Stimulated activated CD4-positive, alpha-beta T cell treated with anti-CD3 and anti-CD28 coated beads, TNF-alpha, amount 100 ng/mL, for 4 hours (primary cell): ENCODE measurements at places on chromosomes 12 and 14.

DNA sequence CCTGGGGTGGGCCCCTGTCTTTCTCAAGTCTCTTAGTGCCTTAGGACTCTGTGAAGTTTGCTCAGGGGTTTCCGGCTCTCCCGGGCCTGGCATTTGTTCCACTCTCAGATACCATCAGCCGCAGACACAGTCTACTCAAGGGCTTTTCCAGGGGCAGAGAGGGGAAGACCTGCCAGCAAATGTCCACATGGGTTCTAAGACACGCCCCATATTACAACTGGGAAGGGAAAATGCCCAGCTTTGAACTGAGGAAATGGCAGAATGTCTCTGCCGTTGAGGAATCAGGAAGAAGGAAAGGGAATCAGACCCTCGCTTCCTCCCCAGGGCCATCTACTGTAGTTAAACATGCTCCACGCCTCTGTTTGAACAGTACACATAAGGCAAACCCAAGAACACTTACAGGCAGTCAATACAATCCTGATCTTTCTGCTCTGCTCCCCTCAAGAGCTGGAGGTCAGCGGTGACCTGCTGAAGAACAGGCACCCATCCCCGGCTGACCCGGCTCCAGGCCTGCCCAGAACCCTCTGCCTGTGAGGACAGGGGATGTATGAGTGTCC is 7.9 kb downstream of the CCDC85C start:
- no peak for DNase-seq

DNA sequence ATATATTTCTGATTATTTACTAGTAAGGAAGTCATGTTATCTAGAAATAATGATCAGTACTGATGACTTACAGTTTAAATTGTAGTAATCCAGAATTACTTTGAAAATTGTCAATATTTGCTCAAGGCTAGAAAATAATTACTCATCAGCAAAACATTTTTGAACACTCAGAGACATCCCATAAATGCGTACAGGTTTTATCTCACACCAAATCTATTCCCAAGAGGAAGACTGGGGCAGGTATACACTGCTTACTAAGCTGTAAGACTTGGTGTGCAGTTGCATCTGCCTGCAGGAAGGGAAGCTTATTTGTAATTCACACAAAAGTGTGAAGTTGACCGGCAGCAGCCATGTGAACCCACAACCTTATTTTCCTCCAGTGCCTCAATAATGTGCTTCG is 146.4 kb downstream of the CCER1 start:
- DNase-seq = no peak

DNA sequence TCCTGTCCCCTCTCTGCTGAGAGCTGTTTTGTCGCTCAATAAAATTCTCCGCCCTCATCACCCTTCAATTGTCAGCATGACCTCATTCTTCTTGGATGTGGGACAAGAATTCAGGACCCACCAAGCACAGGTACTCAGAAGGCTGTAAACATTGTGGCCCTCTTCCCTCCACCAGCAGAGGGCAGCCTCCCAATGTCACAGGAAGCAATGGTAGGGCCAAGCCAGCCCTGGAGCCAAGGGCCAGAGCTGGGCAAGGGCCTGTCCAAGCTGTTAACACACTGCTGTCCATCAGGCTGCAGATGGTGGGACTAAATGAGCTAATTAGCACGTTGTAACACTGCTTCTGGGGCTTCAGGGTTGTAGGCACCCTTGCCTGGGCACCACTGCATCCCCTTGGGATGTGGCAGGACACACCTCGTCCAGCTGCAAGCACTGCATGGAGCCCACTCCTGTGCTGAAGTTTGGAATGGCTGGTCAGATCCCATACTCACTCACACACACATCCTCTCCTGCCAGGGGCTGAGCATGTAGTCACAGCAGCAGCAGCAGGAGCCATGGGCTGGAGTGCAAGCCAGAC is 62.7 kb upstream of the HECTD1 start:
- DNase-seq = no peak

- DNase-seq = no peak
Observed at GRCh38 chr12:105331805-105332251, 1.3 kb downstream of the C12orf75 start.

DNA sequence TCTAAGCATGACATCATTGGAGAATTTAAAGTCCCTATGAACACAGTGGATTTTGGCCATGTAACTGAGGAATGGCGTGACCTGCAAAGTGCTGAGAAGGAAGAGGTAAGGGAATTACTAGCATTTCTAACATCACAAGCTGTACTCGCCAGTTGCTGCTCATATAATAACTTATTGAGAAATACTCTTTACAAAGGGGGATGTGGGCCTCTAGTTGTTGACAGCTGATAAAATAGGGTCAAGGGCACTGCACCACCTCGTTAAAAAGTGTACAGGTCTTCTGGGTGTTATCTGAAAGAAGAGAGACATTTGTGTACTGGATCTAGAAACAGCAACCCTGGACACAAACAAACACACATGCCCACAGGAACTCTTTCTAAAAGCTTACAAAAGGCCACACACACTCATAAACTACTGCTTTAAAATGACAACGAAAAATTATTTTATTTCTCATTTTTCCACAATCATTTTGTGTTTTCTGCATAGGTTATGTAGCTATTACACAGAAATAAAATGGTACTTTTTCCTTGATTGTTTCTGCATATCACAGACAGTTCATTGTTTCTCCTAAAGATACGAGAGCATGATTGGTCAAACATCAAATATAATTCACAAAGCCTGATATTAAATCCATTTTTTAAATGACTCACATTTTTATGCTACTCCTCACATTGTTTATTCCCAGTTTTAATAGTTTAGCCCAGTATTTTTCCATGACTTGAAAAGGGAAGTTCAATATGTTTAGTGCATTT is 391.1 kb downstream of the PAWR start:
- no peak for DNase-seq

GRCh38 chr14:37203423-37203822 is 5.7 kb downstream of the MIPOL1 start:
- no peak for DNase-seq

DNA sequence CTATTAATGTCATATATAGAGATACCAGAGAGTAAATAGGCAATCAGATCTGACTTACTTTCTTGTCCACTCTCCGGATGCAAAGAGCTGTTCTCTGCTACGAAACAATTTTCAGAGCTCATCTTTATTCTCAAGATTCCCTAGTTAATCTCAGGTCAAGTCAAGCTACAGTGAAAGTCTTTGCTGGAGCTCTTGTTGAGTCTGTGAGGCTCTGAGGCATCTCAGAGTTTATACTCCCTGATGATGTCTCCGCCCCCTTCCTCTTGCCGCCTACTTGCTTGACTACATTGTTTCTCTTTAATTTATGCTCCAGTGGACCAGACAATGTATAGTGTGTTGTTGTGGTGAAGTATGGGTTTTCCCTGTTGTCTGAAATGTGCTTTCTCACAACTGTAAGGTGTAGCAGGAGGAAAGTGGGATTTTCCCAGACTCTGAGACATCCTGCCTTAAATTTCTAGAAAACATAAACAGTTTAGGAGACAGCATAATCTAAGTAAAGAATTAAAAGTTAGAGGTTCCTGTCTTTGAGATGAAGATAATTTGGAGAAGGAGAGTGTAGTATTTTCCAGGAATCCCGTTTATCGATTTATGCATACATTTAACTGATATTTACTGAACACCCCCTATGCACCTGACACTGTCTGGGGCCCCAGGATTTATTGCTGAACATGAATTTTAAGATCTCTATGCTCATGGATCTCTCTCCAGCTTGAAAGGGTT is at the start of gene CD69:
Gene CD69, minus strand, starts transcription at position 203 of the 720 bp plus-strand sequence. Its CDS starts 81 bp downstream, at position 122.
- DNase-seq = peak; percentile 65

DNA sequence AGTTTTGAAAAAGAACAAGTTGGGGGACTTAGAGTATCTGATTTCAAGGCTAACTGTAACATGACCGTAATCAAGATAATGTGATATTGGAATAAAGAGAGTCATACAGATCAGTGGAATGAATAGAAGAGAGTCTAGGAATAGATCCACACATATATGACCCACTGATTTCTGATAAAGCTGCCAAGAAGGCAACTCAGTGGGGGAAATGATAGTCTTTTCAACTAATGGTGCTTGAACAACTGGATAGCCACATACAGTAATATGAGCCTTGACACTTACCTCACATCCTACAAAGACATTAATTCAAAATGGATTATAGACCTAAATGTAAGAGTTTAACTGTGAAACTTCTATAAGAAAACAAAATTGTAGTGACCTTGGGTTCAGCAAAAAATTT is 3.8 kb downstream of the PRKCH start:
- no peak for DNase-seq

DNA sequence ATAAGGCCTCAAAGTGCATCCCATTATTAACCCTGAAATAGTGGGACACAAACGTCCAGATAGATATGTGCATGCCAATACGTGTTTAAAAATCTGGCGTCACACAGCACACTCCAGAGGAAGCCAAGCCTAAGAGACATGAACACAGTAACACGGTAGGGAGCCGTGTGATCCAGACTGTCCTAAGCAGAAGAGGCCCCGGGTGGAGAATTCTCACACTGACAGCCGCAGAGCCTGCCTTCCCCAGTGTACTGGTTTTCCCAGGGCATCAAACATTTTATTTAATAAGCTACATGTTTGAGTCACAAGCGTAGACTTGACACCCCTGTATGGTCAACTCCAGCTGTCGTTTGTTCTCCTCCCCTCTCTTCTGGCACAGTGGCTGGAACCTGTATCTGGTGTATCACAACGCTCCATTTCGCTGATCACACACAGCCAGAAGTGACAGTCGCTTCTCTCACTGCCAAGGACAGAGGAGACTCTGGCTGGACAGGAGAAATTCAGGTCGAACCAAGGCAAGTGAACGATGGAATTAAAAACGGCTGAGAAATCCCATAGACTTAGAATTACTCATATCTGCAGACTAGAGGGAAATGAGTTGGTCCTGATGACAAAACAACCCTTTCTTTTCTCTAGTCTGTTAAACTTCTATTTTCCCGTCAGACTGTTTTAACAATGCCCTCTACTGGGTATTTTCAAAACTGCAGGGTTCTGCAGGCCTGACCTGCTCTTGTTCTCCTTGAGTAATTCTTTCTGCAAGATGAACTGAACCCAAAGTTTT is 359.9 kb downstream of the RGS6 start:
- DNase-seq = no peak

DNA sequence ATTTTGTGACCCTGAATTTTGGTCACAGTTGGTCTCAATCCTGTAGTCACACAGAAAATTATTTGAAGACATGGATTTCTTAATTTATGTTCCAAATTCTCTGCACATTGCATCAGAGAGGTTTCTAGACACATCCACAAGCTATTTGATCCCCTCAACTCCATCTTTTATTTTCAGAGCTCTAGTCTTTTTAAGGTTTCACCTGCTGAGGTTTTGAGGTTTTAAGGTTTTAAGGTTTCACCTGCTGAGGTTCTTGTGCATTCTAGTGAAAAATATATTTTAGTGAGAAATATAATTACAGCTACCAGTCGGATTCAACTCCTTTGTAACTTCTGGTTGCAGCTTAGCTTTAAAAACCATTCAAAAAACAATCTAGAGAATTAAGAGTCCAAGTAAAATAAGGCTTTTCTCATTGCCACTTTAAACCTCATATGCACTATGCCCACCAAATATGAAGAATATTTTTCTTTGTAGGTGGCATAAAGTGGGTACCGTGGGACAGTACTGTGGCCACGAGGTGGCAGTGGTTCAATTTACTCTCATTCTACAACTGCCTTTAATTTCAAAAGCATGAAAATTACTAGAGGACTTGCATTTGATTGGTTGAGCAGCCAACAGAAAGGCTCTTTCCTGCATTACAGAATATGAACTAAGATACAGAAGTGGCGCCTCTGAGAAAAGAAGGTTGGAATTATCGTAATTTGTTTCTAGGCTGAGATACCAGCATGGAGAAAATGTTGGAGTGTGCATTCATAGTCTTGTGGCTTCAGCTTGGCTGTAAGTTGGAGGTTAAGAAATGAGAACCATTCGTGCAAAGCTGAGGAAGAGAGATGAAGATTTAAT is 366.5 kb upstream of the OR4E1 start:
- no peak for DNase-seq

- DNase-seq = no peak
Observed at GRCh38 chr12:32482226-32482625, 82.9 kb downstream of the FGD4 start.

- no peak for DNase-seq
Observed at GRCh38 chr12:116196226-116196625, 81.3 kb downstream of the MED13L start.

DNA sequence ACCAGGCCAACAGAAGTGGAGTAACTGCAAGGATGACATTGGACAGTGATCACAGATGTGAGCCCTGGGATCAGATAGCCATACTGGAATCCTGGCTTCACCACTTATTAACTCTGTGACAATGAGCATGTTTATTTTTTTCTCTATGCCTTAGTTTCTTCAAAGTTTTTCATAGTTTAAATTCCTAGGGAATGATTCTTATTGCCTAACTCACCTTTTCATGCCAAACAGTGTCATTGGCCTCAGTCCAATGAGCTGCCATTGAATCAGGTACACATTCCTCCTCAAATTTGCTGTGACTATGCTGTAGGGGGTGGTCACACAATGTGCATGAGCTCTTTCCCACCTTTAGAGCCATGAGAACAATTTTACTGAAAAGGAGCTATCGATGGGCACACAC is 342.3 kb downstream of the SYT1 start:
- no peak for DNase-seq

DNA sequence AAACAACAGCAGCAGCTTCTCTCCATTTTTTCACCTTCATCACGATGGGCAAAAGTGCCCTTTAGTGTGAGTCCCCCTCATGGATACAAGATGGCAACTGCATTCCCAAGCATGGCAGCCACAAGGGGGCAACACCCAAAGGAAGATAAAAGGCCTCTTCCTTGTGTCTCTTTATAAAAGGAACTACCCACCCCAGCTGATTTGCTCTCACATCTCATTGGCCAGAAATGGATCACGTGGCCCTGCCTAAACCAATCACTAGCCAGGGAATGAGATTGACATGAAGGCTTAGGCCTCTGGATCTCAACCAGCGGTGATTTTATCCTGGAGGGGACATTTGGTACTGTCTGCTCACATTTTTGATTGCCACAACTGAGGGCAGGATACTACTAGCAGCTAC is 21.9 kb upstream of the IFT81 start:
- DNase-seq = no peak

- no peak for DNase-seq
Observed at GRCh38 chr12:55017416-55017925, 2.3 kb upstream of the NEUROD4 start.

- DNase-seq = no peak
Observed at GRCh38 chr14:95712398-95712797, 1.5 kb downstream of the TCL1A start.

DNA sequence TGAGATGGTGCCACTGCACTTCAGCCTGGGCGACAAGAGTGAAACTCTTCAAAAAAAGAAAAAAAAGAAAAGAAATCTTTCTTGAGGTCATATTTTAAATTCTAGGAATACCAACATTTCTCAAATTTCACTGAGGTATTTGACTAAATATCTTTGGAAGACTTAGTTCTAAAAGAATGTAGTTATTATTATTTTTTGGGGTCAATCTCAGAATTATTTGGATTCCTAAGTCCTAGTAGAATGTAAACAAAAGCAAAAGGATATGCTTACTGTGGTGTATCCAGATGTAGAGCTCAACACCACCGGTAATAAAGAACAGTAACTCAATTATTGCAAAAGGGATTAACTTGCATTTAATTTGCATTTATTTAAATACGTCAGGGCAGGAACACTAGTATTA is 25.0 kb downstream of the PRICKLE1 start:
- no peak for DNase-seq

- no peak for DNase-seq
Observed at GRCh38 chr12:53045696-53046045, 4.2 kb upstream of the TNS2 start.
